ENCODE measurements at places on chromosomes 1 and 21. TPM values are rescaled to one million over a fixed set of nuclear protein-coding genes. Genes with fewer than 3 reads are reported as not detected.
A peak's percentile ranks its signal among the peaks of the same experiment; 100 is the strongest.

UBL4B gene
- total RNA-seq = 0.07 TPM

GRCh38 chr1:151542710-151543129, 2.6 kb downstream of the TUFT1 start:
- peak; percentile 84 for DNase-seq

DNA sequence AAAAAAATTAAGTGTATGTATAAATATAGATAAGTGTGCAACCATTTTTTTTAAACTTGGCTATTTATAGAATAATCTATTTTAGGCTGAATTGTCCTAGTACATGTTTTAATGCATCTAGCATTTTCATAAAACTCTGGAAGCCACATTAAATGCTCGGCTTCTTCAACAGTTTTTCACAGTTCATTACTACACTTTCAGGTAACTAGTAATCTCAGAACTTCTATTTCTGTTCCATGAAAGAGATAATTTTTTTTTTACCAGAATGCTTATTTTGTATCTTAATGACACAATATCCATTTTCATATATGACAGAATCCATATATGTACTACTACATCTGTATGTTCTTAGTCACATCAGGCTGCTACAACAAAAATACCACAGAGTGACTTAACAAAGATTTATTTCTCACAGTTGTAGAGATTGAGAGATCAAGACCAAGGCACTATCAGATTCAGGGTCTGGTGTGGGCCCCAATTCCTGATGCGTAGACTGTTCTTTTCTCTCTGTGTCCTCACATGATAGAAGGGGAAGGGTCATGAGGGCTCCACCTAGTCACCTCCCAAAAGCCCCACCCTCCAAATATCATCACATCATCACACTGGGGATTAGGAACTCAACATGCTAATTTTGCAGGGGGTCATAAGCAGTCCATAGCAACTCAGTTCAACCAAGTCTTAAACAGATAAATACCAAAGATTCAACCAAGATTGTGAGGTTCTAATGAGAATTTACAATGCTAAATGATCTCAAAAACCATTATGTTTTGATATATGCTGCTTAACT, 43.1 kb downstream of the ARHGAP29 start:
- DNase-seq = no peak

DNA sequence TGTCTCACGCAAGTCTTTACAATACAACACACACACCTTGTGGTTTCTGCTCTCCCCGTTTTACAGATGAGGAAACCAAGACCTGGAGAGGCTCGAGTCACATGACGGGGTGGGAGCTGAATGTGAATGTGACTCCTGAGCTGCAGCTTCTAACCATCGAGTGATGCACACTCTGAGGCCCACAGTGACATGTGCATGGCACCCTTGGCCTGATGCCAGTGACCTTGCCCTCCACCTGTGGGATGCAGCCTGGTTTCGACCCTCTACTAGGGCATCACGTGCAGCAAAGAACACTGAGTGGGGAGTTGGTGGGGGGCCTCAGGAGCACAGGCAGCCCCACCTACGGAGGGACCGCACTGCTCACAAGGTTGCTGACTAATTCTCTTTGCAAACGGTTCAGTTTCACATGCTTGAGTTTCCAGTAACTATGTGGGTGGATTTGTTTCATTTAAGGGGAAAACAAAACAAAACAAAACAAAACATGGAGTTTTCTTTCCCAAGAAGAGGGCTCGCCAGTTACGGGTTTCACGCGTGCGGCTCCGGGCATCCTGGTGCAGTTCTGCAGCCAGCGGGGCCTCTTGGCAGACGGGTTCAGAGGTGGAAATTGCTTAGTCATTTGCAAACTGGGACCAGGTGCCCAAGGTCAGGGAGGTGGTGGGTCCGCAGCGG, 22.9 kb downstream of the SPSB1 start:
- DNase-seq = no peak

DNA sequence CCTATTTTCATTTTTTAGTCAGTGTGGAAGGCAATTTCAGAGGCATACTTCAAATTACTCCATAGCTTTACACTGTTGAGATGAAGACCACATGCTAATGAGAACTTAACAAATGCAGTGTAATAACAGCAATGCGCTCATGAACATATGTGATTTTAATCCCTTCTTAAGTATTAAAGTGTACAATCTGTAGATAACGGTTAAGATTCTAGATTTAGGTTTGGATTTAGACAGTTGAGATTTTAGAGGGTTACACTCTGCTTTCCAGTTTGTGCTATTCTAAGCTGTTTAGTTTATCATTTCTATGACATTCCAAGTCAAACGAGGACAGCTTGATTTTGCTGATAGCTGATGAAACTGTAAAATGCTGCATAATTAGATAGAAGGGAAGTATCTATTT, 257.8 kb upstream of the CHRM3 start:
- DNase-seq = no peak
